GM23248 (cell line): ENCODE measurements at places on chromosomes 13 and 19.

DNA sequence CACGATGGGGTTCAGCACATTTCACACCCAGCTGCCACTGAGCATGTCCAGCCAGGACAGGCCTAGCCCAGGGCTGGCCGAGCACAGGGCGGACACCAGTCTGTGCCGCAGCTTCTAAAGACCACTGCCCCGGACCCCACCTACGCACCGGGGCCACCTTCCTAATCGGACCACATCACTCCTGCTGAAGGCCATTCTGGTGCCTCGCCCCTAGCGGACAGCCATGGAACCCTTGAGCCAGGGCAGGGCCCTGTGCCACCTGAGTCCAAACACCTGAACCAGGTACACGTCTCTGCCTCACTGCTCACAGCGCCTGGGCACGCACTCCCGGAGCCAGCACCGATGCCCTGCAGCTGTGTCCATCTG, 8.4 kb upstream of the C13orf46 start:
- DNase-seq, result no peak

DNA sequence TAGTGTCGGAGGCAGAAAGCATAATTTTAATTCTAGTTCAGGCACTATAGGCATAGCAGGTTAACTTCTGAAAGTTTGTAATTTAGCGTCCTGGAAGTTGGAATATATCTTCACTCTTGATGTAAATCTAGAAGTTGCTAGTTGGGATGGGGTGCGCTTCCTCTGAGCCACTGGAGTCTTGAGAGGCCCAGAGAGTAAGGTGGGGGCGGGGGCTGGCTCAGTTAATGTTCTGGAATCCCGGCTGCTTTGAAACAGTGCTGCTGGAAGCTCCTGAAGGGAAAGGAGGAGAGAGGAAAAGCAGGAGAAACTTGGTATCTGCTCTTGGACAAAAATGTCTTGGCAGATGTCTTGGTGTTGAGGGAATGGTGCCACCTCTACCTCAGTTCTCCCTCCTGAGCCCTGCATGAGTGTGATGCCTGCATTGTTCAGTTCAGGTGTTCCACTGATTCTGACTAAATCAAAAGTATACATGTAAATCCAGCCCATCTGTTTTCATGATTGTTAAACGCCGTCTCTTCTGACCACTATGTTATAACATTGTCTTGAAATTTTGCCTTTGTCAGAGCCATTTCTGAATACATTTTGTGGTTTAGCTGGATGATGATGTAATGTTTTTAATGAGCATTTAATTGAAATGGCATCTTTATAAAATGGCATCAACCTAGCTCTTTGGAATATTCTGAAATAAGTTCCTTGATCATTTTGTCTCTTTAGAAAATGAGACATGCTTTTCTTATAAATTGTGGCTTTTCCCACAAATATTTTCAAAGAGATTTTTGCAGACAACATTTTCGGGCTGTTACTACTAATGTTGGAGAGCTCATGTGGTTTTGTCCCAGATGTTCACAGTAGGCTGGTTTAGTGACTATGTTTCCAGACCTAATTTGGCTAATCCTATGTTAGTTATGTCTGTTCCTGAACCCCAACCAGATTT, 202.7 kb downstream of the SHISA2 start:
- no peak for DNase-seq

DNA sequence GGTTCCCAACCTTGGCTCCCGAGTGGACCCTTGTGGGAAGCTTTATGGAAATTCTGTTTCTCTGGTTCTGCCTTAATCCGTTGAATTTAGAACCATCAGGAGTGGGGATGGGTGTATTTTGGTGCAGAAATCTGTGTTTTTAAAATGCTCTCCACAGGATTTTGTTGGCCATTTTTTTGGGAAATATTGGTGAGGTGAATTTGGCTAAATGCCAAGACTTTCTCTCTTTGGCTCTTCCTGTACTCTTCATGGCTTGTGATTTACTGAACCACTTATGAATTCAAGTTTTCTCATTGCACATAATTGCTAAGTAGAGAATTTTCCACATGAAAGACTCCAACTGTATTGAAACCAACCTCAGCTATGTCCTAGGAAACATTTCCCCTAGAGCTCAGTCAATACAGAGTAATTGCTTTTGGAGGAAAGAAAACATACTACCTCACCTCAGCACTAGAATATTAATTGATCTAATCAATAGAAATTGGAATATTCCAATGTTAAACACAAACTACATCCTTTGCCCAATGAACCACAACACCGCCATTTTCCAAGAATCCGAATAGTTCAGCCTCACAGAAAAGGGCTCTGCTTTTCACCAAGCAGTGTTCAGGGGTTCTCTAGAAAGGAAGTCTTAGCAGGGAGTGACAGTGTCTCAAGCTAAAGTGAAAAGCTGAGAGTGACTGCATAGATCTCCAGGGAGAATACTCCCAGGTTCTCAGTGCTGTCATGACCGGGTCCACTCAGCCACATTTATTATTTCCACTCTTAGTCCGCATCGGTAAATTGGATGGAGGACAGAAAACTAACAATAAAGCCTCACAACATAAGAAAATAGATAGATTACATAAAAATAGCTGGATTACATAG, 60.3 kb downstream of the ERCC5 start:
- no peak for DNase-seq

DNA sequence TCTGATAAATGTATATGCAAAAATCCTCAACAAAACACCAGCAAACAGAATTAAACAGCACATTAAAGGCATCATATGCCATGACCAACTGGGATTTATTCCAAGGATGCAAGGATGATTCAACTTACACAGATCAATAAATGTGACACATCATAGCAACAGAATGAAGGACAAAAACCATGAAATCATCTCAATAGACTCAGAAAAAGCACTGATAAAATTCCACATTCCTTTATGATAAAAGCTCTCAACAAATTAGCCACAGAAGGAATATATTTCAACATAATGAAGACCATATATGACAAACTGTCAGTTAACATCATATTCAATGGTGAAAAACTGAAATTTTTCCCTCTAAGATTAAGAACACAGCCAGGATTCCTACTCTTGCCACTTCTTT, 691.6 kb downstream of the DIAPH3 start:
- no peak for DNase-seq

GRCh38 chr19:44346556-44346955, 9.9 kb downstream of the ZNF112 start:
- no peak for DNase-seq
